ENCODE measurements at places on chromosomes 7 and 10. TPM values are rescaled to one million over a fixed set of nuclear protein-coding genes. Genes with fewer than 3 reads are reported as not detected.

DNA sequence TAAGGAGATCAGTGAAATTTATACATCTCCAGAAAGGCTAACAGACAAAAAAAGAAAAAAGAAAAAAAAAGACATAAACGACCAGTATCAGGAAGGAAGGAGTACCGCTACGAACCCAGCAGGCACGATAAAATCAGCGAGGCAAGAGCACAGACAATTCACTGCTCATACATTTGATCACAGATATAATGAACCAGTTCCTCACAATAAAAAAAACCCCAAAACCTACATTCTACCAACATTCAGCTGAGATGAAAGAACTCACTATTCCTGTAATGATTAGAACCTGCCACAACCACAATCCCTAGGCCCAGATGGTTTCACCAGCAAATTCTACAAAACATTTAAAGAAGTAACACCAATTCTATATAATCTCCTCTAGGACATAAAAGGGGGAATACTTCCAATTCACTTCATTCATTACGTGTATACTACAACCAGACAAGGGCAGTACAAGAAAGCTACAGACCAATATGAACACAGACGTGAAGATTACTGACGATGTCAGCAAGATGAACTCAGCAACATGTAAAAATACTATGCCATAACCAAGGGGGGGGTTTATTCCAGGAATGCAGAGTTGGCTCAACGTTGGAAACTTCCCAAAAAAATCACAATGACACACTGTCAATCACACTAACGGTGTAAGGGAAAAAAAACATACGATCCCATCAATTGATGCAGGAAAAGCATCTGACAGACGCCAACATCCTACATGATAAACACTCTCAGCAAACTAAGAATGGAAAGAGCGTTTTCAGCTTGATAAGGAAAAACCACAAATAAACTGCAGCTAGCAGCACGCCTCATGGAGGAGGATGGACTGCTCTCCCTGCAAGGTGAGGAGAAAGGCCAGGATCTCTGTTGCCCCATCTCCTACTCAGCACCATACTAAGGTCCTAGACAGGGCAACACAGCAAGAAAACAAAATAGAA lies 256.2 kb downstream of the ELFN1 start:
- no peak for DNase-seq

GRCh38 chr10:128629111-128630096 lies 503.2 kb upstream of the MKI67 start:
- DNase-seq, result peak; percentile 82

Gene EMX2
- total RNA-seq, result not detected

DNA sequence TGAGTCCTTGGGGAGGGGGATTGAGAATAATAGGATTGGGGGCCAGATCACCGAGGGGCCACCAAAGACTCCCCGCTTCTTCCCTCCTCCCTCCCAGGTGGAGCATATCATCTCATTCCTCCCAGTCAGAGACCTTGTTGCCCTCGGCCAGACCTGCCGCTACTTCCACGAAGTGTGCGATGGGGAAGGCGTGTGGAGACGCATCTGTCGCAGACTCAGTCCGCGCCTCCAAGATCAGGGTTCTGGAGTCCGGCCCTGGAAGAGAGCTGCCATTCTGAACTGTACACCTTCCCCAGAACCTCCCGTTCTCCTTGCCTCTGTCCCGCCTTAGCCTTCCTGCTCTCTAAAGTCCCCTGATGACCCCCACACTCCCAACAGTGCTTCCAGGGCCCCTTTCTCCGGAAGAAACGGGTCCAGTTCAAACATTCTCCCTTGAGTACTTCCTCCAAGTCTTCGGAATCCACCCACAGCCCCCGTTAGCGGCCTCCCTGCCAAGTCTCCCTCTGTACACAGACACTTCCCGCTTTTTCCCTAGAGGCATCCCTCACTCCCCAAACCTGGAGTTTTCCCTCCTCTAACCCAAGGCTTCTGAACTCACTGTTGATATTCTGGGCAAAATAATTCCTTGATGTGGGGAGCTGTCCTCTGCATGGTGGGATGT lies 4.1 kb downstream of the FBXO24 start:
- DNase-seq, result no peak

GRCh38 chr10:73650537-73651331 lies 5.1 kb downstream of the SYNPO2L start:
- peak; percentile 64 for DNase-seq

- no peak for DNase-seq
Observed at GRCh38 chr7:101625031-101625791, 3.9 kb downstream of the MYL10 start.

- no peak for DNase-seq
Observed at GRCh38 chr7:111259991-111260390, 169.1 kb downstream of the LRRN3 start.

- DNase-seq, result no peak
Observed at GRCh38 chr10:132404911-132405462, 8.0 kb downstream of the PWWP2B start.

DNA sequence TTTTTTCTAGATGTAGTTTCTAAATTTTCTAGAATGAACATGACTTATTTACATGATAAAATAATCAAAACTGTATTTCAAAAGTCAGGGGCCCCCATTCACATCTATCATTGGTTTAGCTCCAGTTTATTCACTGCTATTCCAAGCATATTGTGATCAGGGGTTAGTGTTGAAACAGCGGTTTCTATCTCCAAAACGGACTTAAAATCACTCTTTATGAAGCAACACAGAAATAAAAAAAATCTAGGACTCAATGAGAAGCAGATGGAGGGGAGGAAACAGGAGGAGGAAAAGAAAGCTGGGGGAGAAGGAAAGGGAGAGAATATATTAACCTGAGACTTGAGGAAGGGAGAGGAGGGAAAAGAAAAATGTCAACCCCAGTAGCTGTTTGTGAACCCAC lies 14.8 kb upstream of the CH25H start:
- no peak for DNase-seq

Gene MOSPD3
- 15.6 TPM for total RNA-seq

DNA sequence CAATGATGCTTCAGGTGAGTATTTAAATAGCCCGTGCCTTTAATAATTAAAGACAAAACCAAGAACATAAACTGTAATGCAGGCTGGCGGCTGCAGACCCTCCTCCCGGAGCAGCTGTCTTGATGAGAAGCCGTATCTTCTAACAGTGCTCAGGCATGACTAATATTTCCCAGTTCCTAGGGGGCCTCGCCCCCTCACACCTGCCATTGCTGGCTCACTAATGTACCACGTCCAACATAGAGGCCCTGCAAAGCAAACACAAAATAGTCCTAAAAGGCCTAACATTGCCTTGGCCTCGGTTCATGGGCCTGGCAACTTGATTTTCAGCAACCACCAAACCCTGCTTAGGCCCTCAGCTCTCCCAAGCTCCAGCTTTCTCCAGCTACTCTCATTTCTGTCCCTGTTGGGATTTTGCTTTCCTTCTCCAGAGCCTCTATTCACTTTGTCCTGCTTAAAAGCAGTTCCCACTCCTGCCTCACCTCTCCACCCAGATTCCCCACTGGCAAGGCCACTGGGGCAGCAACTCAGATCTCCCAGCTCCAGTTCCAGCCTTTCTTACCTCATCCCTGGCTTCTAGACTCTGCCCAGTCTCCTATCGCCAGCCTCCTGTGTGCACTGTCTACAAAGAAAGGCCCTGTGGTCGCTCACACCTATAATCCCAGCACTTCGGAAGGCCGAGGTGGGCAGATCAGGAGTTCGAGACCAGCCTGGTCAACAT lies 16.2 kb downstream of the SORBS1 start:
- DNase-seq, result no peak

GRCh38 chr7:122605929-122606328 lies 93.0 kb downstream of the RNF133 start:
- no peak for DNase-seq

- DNase-seq, result no peak
Observed at GRCh38 chr7:130410868-130411541, 29.8 kb downstream of the CEP41 start.

Gene CYP3A7
- total RNA-seq, result not detected

DNA sequence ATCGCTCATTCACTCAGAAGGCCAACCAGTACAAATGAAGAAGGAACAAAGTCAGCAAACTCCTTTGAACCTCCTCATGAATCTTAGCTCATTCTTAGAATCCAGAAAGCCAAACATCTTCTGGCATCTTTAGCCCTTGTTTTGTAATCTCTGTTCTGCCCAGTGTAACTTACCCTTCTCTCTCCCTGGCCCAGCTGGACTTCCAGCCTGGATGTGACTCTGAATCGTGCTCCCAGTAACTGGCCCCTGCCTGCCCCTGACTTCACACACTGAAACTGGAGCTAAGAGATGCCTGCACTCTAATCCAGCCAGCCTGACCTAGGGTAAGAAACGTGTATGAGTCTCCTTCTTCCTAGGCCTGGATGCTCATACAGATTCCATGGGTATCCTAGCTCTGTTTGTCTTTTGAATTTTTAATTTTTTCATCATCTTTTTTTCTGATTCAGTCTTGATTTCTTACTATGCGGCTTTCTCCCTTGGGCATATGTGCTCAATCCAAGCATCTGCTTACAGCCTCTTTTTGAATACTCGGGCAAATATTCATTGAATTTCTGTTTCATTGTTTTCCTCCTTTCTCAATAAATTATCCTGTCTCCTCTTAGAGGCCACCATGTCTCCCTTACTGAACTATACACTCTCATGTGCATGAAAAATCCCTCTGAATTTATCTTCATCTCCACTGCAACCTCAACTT lies 845.6 kb upstream of the AUTS2 start:
- DNase-seq, result no peak

DNA sequence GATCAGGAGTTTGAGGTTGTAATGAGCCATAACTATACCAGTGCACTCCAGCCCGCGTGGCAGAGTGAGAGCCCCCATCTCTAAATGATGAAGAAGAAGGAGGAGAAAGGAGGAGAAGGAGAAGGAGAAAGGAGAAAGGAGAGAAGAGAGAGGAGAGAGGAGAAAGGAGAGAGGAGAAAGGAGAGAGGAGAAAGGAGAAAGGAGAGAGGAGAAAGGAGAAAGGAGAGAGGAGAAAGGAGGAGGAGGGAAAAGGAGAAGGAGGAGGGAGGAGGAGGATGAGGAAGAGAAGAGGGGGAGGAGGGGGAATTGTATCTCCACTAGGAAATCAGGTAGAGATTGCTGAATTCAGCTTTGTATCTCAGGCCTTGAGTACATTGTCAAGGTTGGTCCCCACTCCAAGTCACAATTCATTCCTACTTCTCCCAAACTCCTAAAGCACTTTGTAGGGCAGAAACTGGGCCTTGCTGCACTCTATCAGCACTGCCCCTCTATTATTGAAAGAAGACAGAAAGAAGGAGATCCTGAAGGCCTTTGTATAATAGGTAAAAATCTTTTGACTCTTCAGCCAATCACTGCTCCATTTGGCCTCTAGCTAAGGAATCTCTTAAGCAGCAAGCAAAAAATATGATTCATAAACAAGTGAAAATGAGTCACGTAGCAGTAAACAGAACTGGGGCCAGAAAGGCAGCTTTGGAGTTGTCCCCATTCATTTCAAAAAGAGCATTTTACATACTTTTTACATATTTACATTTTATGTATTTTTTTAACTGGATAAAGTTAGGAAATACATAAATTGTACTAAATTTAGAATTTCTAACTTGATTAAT lies 178.0 kb downstream of the IMMP2L start:
- DNase-seq, result peak; percentile 44

Gene OR2A25
- not detected for total RNA-seq

DNA sequence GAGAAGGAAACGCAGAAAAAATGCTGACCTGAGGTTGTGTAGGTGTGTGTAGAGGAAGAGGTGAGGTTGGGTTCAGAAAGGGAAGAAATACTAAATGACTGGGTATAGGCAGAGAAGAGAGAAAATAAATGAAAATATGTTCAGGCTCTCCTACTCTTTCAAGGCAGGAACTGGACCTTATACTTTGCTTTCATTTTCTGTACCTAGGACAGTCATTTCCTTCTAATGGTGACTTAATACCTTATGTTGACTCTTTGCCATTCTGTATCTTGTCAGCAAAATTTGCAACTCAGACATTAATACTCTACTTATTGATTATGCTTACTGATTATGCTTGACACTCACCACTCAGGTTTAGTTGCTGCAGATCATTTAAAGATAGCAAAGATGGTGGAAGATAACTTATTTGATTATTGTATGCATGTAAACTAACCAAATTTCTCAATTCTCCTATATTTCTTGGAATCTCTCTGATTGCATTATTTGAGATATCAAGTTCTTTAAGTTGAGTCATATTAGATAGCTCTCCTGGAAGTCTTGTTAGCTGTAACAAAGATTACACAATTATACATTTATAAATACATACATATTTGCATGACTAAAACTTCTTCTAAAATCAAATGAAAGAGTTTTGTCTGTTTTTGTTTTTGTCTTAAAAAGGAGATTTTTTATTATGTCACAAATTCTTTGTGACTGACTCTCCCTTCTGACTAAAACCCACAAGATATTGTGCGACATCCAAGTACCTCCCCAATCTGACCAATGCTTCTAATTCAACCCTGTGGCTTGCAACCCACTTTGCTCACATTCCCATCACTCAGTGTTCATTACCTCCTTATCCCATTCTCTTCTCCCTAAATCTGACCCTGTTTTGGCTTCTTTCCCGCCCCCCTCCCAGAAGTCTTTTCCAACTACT lies 20.0 kb downstream of the LRRD1 start:
- DNase-seq, result peak; percentile 94

DNA sequence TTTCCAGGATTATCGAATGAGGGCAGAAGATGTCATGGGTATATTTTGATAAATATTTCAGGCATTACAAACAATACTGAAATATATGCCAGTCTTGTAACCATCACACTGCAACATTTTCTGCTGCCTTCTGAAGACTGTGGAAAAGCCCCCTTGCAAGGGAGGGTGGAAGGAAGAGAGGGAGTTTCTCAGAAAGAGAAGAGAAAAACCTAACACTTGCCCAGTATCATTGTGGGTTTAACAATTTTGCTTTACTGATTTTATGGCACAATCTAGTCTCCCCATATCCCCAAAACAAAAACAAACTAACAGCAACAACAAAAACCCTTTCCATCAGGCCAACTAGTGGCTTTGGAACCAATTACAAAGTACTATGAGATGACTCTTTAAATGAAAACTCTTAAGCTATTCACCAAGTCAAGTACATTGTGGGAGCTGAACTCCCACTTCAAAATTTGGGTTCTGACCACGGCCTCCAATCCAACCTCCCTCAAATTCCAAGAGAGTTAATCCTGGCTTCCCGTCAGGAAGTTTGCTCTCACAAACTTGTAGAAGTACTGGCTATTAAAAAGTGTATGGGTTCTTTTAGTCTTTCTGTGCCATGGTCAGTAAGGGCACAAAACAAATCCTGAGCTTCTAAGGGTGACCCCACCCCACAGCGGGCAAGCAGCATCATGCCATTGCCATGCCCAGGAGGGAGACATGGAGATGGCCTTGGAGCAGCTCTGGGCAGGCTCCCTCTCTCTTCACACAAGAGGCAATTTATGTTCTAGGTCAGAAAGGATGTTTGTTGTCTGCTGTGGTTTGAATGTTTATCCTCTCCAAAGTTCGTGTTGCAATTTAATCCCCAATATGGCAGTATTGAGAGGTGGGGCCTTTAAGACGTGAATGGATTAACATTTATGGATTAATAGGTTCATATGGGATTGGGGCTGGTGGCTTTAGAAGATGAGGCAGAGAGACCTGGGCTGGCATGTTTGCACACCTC lies 96.3 kb downstream of the JAZF1 start:
- DNase-seq, result no peak

Data from M059J (cell line).